ENCODE measurements at places on chromosomes 1 and 21.

DNA sequence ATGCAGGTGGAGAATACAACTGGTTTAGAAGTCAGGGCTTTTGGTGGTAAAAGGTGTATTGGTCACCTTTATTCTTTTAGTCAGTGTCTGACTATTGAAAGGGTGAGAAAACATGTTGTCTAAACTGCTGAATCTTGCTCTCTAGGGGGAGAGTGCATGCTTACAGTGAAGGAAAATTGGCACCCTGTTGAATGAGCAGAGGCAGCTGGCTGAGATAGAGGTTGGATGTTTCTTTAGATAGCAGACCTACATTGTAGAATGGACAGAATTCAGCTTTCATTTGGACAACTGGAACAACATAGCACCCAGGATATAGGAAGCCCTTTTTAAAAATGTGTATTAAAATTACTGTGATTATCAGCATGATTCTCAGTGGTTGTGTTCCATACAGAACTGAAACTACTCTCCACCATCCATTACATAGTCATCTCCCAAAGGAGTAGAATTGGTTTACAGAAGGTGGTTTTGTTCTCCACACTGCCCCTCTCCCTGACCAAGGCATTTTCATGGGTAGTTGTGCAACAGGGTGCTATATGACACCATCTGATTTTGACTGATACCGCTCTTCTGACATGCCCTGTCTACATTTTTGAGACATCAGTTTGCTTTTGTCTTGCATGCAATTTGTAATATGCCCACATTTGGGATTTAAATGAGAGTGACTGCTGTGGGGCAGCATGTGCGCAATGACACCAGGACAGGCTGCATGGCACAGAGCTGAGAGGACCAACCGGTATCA is 16.2 kb downstream of the RHOU start:
- DNase-seq, result no peak

GRCh38 chr1:42152907-42153600 is at the start of gene GUCA2B:
Gene GUCA2B, plus strand, starts transcription at chr1:42153410. Its CDS starts 41 bp downstream, at chr1:42153451.
- DNase-seq, result no peak

- no peak for DNase-seq
Observed at GRCh38 chr1:170145770-170146676, at the start of gene NTMT2. Gene NTMT2, plus strand, starts transcription at chr1:170145959. Its CDS starts 149 bp downstream, at chr1:170146108.

DNA sequence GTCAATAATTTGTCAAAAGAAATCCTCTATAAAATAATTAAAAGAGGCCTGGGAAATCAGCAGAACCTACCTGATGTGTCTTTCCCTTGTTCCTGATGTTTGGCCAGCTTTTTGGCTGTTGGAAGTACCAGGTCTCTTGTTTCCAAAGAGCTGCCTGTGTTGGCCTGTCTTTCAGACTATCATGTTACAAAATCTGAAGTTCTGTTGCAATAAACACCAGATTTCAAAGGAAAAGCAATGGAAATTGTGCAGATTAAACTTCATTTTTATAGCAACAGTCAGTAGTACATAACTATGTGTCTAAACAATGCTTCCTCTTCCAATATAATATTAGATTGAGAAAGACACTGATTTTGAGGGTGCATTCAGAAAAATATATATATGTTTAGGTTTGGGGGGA is 647.2 kb upstream of the CXADR start:
- no peak for DNase-seq

DNA sequence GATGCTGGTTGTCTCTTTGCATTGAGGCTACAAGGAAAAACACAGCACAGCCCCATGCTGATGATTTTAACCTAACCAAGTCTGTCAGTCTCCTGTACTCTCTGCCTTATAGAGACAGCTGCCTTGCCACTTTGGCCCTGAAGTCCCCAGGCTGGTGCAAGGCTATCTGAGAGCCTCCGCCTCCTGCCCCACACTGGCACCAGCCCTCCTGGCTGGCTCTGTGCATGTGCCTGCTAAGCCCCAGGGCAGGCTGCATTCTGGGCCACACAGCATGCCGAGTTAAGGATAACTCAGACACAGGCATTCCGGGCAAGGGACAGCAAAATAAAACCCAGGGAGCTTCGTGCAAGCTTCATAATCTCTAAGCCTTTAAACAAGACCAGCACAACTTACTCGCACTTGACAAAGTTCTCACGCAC is 910 bp downstream of the RUNX1 start:
- no peak for DNase-seq

DNA sequence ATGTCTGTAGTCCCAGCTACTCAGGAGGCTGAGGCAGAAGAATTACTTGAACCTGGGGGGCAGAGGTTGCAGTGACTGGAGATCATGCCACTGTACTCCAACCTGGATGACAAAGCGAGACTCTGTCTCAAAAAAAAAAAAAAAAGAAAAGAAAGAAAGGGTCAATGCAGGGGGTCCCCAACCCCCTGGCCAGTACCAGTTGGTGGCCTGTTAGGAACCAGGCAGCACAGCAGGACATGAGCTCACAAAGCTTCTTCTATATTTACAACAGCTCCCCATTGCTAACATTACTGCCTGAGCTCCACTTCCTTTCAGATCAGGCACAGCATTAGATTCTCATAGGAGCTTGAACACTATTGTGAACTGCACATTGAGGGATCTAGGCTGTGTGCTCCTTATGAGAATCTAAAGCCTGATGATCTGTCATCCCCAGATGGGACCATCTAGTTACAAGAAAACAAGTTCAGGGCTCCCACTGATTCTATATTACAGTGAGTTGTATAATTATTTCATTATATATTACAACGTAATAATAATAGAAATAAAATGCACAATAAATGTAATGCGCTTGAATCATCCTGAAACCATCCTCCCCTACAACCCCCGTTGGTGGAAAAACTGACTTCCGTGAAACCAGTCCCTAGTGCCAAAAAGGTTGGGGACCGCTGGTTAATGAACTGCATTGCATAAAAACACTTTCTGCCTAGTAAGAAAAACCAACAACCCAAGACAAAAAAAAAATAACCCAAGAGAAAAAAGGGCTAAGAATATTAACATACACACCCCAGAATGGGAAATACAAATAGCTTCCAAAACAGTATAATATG is 2.8 kb downstream of the ZBTB8OS start:
- DNase-seq, result no peak

DNA sequence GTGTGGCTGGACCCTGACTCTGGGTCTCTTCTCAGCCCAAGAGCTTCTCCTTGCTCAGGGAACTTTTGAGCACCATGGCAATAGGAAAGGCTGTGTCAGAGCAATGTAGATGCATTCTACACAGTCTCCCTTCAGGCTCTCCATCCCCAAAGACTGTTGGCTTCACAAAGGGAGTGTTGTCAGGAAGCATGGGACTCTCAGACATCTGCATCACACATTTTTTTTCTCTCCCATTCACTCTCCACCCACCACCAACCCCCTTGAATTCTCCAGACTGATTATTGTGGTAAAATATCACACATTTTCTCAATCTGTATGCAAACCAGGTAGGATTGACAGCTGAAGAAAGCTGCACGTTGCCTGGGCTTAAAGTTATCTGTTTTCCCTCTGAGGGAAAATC is 105.4 kb upstream of the WARS2 start:
- no peak for DNase-seq

- no peak for DNase-seq
Observed at GRCh38 chr21:30348506-30348905, at the start of gene KRTAP23-1. Gene KRTAP23-1, minus strand, starts transcription at chr21:30348606. Its CDS starts 0 bp downstream, at chr21:30348606.

GRCh38 chr1:8155528-8156186 is 129.5 kb upstream of the ERRFI1 start:
- DNase-seq, result no peak

DNA sequence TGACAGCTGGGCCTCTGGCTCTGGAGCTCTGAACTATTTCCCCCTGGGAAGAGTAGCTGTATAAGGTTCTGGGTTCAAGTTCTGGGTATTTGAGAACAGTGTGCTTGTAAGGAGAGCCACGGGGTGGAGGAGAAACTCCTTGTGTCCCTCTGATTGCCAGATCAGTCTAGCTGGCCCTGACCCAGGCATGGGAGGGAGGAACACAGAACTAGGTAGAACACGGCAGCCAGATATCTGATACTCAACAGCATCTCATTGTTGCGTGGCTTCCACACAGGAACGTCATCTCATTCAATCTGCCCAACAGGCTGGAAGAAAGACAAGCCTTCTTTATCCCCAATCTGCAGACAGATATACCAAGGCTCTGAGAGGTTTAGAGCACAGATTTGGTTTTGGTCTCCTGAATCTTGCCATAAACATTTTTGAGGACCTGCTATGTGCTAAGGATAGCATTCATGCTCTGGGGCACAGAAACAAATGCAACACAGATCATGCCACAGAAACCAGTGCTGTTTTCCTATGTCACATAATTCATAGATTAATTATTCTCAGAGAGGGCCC is 83.8 kb downstream of the PLXNA2 start:
- DNase-seq, result no peak

DNA sequence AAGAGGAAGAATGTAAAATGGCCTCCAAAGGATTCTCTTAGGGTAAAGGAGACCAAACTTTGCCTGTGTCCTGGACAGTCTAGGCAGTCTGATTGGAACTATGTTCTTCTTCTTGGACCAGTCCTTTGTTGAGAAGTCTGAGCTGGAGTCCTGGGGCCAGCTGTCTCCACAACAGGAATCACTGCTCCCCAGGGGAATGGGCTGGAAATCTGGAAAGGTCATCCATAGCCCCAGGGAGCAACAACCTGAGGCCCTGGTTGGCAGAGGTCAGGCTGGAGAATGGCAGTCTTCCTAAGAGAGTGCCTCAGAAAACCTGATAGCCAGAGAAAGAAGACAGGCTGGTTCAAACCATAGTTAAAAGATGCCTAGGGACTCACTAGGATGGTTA is 68.7 kb downstream of the PLXNA2 start:
- no peak for DNase-seq

GRCh38 chr1:202811296-202812175 is 782 bp downstream of the PCAT6 start:
- DNase-seq, result no peak

- no peak for DNase-seq
Observed at GRCh38 chr1:96515925-96516324, 205.7 kb upstream of the PTBP2 start.

DNA sequence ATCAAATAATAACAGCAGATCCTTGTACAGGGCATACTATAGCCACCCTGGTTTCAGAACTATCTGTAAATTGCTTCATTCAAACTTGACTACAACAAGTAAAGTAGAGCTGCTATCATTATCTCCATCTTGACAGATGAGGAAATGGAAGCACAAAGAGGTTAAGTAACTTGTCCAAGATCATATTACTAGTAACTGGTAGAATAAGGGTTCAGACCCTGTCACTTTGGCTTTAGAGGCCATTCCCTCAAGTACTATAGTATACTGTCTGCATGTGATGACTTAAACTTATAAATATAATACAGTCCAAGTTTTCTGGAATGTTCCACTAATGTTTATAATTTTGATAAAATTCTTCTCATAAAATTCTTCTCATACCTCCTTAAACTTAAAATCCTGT is 24.8 kb downstream of the PGM1 start:
- DNase-seq, result no peak

DNA sequence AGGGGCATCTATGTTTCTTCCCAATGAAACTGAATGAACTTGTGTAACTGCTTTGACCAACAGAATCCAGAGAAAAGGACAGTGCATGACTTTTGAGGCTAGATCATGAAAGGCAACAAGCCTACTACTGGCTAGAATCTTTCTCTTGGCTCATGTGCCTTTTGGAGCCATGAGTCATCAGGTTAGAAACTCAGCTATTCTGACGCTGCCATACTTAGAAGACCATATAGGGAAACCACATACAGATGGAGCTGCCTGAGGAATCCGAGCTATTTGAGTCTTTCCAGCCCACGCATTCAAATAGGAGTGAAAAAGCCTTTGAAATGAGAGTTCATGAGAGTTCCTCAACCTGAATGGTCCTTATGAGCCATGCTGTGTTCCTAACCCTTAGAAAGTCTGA is 738.5 kb upstream of the CHRM3 start:
- DNase-seq, result no peak

- DNase-seq, result no peak
Observed at GRCh38 chr1:65243491-65243890, 65.9 kb upstream of the DNAJC6 start.

- DNase-seq, result no peak
Observed at GRCh38 chr1:15296585-15297321, 49.7 kb downstream of the FHAD1 start.

GRCh38 chr1:79090985-79091384 is 84.5 kb upstream of the ADGRL4 start:
- no peak for DNase-seq

GRCh38 chr1:162549001-162549400 is 12.5 kb upstream of the UAP1 start:
- DNase-seq, result no peak

DNA sequence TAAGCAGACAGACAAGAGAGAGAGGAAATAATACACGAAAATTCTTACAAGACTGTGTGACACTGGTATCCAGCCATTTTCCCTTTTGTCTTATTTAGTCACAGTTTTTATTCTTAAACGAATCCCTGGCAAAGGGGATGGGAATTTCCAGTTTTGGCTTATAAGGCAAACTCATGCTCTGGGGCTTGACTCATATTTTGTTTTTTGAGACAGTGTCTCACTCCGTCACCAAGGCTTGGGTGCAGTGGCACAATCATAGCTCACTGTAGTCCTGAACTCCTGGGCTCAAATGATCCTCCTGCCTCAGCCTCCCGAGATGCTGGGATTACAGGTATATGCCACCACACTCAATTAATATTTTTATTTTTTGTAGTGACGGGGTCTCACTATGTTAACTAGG is 31.9 kb downstream of the PTGER3 start:
- no peak for DNase-seq

Data from NCI-H1048 (cell line).